T-helper 9 cell (primary cell): ENCODE measurements at places on chromosomes 11 and 22.

GRCh38 chr11:8028766-8029165 lies 41.6 kb downstream of the EIF3F start:
- no peak for DNase-seq

- no peak for DNase-seq
These were observed 268.6 kb downstream of the TBC1D22A start for GRCh38 chr22:47030881-47031627.

GRCh38 chr22:49553076-49553475 lies 274.6 kb downstream of the BRD1 start:
- DNase-seq, result no peak

DNA sequence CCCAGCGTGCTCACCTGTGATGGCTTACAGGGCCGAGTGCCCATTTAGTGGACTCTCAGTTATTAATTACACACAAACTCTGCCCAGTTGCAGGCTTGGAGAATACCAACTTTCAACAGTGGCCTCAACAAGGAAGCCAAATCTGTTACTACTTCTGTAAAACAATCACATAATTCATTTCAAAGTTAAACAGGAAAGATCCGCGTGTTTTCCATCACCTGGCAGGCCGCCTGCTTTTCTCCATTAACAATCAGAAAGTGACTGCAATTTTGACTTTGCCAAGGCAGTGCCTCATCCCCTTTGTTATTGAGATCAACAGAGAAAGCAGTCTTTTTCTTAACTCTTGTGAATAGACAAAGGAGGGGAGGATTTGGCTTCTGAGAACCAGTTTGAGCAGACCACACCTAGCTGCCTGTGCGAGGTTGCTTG lies 77.7 kb downstream of the BARX2 start:
- no peak for DNase-seq

- no peak for DNase-seq
These were observed 7.4 kb upstream of the CCDC34 start for GRCh38 chr11:27370374-27370773.

- no peak for DNase-seq
These were observed 48.6 kb upstream of the SLC22A12 start for GRCh38 chr11:64542172-64543125.

- DNase-seq, result no peak
These were observed 11.0 kb downstream of the CDC45 start for GRCh38 chr22:19490628-19491230.

GRCh38 chr11:128890543-128891368 lies at the start of gene KCNJ5:
Gene KCNJ5, plus strand, starts transcription at chr11:128891356. Its CDS starts 19,918 bp downstream, at chr11:128911274.
- DNase-seq, result no peak

- DNase-seq, result no peak
These were observed 8.2 kb upstream of the MAPK8IP1 start for GRCh38 chr11:45877221-45877620.

DNA sequence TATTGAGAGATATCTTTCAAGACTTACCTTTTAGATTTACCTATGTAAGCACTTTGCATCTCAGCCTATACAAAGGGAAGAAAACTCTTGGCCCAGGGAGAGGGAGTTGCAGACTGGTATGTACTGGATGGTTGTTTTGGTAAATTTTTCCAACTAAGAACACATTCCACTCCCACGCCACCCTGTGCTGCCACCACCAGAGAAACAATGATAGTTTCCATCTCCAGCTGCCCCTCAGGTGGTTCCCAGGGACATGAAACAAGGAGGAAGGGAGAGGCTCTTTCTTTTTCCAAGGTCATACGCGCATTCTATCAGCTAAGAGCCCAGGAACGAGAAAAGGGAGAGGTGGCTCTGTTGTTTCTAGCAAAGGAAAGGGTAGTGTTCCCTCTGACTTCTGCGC lies 34.4 kb downstream of the CCDC34 start:
- no peak for DNase-seq

DNA sequence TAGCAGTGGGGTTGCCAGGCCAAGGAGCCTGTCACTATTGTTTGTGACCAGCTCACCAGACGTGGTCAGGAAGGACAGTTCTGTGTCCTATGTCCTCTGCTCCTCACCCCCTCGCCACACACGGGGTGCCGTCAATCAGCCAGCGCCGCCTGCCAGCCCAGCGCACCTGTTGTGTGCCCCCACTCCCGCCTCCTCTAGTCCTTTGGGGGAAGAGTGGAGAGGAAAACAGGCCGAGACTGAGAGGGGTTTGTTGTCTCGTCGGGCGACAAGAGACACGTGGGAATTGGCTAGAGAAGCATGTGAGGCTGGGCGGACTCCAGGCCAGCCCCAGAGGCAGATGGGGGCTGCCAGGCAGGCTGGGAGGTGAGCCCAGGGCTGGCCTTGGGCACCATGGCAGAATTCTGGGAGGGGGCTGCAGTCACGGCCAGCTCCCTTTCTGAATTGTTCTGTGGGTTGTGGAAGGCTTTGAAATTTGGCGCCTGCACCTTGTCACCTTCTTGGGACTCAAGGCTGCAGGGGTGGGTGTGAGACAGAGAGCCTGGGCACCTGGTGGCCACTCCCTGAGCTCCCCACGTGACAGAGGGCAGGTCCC lies 3.1 kb upstream of the KCNQ1OT1 start:
- no peak for DNase-seq

DNA sequence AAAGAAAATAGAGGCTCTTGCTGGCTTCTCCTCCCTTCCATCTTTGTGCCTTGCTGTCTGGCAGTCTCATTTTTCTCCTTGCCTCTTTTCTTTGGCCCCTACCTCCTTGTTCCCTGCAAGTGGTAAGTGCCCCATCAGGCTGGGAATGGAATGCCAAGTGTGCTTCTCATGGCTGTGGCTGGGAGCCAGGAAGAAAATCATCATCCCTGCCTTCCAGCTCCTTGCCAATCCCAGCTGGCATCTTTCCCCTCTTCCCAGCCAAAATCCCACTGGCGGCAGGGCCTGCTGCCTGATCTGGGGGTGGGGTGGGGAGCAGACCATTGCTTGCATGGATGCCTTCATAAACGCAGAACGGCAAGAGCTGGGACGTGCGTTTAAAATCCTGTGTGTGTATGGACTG lies 27.0 kb upstream of the SLC25A18 start:
- no peak for DNase-seq

- no peak for DNase-seq
These were observed 2.6 kb downstream of the CD44 start for GRCh38 chr11:35141571-35141971.

DNA sequence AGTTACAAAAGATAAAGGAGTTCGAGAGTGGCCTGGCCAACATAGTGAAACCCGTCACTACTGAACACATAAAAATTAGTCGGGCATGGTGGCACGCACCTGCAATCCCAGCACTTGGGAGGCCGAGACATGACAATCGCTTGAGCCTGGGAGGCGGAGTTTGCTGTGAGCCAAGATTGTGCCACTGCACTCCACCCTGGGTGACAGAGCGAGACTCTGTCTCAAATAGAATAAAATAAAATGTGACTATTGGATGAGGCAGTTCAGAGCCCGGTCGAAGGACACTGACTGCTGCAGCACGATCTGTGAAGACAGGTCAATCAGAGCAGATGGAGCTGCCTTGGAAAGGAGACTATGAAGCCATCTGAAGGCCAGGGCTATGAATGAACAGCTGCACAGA lies 37.7 kb upstream of the ANO1 start:
- DNase-seq, result no peak

DNA sequence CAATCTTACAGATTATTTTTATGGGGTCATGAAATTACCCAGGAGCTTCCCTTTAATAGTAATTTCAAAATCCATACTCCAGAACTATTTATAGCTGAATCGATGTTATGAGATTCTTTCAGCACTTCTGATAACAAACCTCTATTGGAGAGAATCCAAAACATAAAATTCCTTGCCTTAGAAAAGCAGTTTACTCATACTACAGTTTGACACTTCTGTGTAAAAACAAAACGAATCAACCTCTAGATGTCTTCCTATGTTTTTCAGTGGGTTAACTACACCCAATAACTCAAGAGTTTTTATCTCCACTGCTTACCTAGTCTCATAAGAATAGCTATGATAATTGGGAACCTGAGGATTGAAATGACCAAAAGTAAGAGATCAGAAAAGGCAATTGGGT lies 35.6 kb downstream of the KIF18A start:
- DNase-seq, result no peak

DNA sequence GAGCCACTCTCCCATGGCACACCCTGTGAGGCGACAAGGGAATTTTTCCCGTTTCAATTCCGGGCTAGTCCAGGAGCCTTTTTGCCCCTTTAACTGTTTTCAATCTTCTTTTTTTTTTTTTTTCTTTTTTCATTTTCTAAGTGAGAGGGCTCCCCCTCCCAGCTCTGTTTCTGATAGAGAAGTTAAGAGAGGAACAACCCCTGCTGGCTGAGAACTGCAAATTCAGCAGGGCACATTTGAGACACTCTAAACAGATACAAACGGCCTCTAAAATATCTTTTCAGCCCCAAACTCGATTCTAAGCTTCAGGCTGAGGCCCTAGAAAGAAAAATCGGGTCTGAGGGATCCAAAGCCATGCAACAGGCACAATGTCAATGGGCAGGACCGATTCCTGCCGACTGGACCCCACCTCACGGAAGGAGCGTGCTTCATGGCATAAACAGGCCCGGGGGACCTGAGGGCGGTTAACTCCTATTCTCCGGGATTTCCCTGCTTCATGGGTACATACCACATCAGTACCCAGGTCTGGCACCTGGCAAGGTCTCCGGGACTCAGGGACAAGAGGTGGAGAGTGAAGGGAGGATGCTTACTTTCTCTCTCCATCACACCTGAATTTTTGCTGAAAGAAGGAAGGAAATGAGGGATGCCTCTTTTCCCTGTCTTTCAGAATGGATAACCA lies 627.5 kb downstream of the BUD13 start:
- no peak for DNase-seq

DNA sequence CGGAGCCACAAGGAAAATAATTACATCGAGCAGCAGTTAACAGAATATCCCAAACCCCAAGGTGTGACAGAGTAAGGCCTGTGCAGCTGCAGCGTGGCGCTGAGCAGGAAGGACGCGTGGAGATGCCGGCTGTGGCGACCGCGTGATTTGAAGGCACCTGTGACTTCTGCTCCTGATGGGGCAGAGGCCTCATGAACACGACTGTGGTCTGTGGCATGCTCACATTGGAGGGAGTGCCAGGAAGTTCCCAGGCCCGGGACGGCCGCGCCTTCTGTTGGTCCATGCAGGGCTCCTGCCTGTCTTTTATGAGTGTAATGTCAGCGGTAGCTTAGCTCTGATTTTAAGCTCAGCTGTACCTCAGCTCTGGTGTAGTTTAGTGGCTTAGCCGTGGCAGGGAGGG lies 50.4 kb downstream of the TPCN2 start:
- no peak for DNase-seq

DNA sequence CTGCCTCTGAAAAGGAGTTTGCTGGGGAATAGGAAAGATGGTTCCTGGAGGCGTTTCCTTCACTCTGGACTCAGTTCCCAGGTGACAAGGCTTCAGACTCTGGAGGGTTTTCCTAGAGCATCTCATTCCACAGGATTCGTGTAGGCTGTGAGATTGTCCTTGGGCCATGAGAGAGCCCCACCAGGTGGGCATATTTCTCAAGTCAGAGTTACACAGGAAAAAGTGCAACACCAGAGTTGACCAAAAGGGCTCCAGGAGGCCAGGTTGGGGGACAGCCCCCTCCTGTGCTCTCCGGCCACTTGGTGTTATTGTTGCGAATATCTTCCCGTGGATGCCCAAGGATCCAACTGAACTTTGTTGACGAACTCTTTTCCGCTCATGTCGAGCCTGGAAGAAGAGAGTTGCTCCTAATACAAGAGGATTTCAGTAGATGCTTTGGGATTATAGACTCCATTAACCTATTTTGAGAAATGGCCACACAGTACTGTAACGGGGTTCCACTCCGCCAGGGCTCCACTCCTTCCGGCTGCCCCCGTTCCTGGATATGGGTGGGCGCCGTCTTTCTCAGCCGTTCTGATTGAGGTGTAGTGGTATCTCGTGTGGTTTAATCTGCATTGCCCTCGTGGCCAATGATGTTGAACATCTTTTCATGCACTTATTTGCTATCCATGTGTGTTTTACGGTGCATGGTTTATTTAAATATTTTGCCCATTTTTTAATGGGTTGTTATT lies 580.3 kb downstream of the BRD1 start:
- DNase-seq, result no peak

DNA sequence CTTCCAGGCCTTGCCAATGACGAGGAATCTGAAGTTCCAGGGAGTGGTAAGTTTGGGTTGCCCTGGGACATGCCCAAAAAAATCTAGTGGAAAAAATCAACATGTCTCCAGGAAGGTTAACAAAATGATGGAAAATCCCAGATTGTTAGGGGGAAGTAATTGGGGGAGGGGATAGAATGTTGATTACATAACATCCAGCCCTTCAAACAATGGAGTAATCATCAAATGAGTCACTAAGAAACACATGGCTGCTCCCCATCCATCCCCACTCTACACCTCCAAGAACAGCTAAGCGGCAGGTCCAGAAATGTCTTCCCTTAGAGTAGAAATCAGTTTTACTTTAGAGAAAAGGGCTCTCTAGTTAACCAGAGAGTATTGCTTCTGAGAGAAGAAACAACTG lies 94.9 kb downstream of the ETS1 start:
- no peak for DNase-seq

DNA sequence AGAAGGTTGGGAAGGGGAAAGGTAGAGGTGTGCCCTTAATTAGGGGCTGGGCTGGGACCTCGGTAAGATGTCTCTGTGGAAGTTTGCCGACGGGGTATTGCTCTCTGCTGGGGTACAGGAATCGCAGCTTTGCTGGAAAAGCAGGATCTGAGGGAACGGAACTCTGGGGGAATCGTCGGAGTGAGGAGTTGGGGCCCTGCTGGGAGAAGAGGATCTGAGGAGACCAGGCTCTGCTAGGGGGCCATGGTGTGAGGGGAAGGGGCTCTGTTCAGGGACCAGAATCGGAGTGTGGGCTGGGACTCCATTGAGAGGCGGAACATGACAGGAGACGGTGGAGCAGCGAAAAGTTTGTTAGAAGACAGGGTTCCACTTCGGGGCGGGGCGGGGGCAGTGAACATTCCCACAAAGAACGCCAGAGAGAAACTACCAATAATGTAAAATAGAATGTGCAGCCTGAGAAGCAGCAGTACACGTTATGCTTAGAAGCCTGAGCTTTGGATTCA lies 456 bp downstream of the AAMDC start:
- DNase-seq, result no peak

- DNase-seq, result no peak
These were observed 67.5 kb downstream of the MYEOV start for GRCh38 chr11:69361466-69361865.

DNA sequence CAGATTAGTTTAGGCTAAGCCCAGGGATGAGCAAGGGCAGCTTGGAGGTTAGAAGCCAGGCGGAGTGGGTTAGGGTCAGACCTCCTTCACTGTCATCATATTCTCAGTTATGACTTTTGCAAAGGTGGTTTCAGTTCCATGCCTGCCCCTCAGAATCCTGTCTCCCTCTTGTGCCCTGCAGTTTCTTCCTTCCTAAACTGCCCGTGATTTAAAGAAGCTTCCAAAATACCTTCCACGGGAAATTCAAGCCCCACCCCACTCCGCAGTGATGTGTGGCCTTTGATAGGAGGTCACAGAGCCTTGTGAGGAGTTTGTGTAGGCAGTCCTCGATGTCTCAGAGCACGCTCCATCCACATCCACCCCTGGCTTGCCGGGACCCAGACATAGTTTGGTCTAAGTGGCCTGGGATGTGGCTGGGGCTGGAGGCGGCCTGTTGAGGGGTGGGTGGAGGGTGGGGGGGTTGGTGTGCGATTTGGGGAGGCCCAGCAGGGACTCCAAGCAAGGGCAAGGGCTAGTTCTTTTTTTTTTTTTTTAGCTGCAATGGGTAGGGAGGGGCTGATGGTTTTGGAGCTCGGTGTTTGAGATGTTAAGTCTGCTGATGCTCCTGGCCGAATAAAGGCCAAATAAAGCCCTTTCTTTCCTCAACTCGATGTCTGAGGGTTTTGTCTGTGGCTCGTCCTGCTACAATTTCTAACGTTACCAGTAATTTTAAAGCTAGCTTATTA lies 1.6 kb upstream of the IFITM1 start:
- DNase-seq, result no peak
